ENCODE measurements at places on chromosomes 4 and X. TPM values are rescaled to one million over a fixed set of nuclear protein-coding genes. Genes with fewer than 3 reads are reported as not detected.

GRCh38 chr4:46954643-46955042, 38.7 kb downstream of the GABRA4 start:
- H3K27me3 ChIP-seq, result no peaks in the 10 kb centered on the region
- no peak for DNase-seq
- no peak overlapping the region for H3K4me3 ChIP-seq

GRCh38 chr4:102678107-102678506, 82.7 kb downstream of the MANBA start:
- H3K27me3 ChIP-seq, result no peaks in the 10 kb centered on the region
- H3K4me1 ChIP-seq, result no peaks in the 10 kb centered on the region
- DNase-seq, result no peak

- no peak overlapping the region for H3K27ac ChIP-seq
- no peak overlapping the region for H3K4me3 ChIP-seq
- no peaks in the 10 kb centered on the region for H3K36me3 ChIP-seq
- no peak for DNase-seq
- no peaks in the 10 kb centered on the region for H3K27me3 ChIP-seq
Observed at GRCh38 chr4:124737619-124738018, 25.1 kb upstream of the ANKRD50 start.

DNA sequence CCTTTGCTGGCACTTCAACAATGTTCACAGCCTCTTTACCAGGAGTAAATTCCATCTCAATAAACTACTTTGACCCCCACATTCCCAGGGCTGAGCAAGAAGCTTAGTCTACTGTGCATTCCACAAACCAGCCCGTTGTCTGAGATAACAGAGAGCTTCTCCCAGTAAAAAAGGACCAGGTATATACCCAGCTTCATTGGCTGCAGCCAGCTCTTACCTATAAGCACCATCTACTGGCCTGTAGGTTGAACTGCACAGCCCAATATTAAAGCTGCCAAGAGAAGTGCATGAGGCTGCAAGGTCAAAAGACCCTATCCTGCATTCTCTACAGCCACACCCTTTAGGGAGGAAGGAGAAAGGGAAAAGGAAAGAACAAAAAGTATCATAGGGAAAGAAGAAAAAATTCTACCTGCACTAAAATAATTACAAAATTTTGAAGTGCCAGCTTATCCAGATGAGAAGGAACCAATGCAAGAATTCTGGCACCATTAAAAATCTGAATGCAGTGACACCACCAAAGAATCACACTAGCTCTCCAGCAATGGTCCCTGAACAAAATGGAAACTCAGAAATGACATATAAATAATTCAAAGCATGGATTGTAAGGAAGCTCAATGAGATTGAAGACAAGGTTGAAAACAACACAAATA, 45.7 kb upstream of the INTU start:
- H3K27me3 ChIP-seq, result no peaks in the 10 kb centered on the region
- H3K4me1 ChIP-seq, result no peaks in the 10 kb centered on the region
- H3K27ac ChIP-seq, result no peak overlapping the region
- no peaks in the 10 kb centered on the region for H3K36me3 ChIP-seq

The ZNF185 gene
- total RNA-seq, result 0.54 TPM

- H3K4me1 ChIP-seq, result no peaks in the 10 kb centered on the region
- H3K4me3 ChIP-seq, result no peak overlapping the region
- H3K27me3 ChIP-seq, result peaks cover 10% of the 10 kb centered on the region
- no peaks in the 10 kb centered on the region for H3K36me3 ChIP-seq
Observed at GRCh38 chr4:151227731-151228130, 49.2 kb upstream of the PRSS48 start.

DNA sequence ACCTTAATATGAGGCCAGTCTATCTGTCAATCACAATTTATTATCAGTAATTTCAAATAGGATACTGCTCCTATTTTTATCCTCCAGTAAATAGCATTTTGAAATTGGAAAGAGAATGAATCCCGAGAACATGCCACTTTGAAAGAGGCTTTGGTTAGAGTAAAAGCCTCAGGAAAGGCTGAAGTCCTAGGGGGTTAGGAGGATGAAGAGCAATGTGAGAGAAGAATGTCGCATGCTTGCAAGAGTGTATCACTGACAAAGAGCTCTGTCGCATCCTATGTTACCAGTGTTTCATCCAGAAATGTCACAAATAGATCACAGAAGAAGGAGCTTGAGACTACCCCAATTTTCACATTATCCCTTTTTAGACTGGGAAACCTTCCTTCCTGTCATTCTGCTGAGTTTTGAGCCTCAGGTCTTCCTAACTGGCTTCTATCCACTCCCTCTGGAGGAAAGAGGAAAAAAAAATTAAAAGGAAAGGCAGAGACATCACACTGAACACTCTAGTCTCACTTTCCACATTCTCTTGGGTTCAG, 39.8 kb downstream of the GPM6A start:
- no peaks in the 10 kb centered on the region for H3K27me3 ChIP-seq
- H3K4me3 ChIP-seq, result no peak overlapping the region
- no peaks in the 10 kb centered on the region for H3K4me1 ChIP-seq
- DNase-seq, result no peak
- no peak overlapping the region for H3K27ac ChIP-seq
- no peaks in the 10 kb centered on the region for H3K36me3 ChIP-seq

DNA sequence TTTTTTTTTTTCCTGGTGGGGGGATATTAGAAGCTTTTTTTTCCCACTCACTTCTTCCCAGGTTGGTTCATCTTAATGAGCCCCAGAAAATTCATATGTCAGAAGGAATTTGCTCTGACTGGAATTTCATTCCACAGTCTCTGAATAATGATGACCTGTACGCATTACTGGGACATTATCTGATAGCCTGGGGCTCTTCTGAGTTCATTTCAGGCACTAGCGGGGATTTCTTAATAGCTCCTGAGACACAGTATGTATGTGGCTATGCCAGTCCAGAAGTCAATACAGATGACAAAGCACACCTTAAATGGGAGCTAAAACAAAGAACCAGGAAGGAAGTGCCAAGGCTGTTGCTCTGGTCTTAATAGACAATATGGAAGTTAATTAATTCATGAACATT, 295.2 kb upstream of the IGFBP7 start:
- no peaks in the 10 kb centered on the region for H3K36me3 ChIP-seq
- no peaks in the 10 kb centered on the region for H3K4me1 ChIP-seq
- no peak overlapping the region for H3K27ac ChIP-seq
- no peaks in the 10 kb centered on the region for H3K27me3 ChIP-seq
- no peak for DNase-seq
- H3K4me3 ChIP-seq, result no peak overlapping the region

Data from activated T-helper 1 cell treated with anti-CD3 and anti-CD28 coated beads, Interleukin-12 subunit alpha, Interleukin-12 subunit beta, Interleukin-2, Interleukin-4 antibody, amounts not matched to agents 30 ng/mL and 10 ng/mL and 1 ng/mL, durations not matched to agents 14 hours and 24 hours and 36 hours (primary cell).